ENCODE measurements at places on chromosomes 2 and 18. TPM values are rescaled to one million over a fixed set of nuclear protein-coding genes. Genes with fewer than 3 reads are reported as not detected.

The EFHD1 gene
- total RNA-seq, result 0.42 TPM

The REG1B gene
- not detected for total RNA-seq

The TLX2 gene
- 0.10 TPM for total RNA-seq

The MOGAT1 gene
- not detected for total RNA-seq

The RMC1 gene
- total RNA-seq, result 45.8 TPM

The MEP1B gene
- not detected for total RNA-seq

The DNER gene
- total RNA-seq, result 0.21 TPM

The SP9 gene
- total RNA-seq, result not detected

The RIT2 gene
- total RNA-seq, result not detected

The POTEE gene
- total RNA-seq, result not detected

The CBLN2 gene
- total RNA-seq, result 0.10 TPM

The OTOS gene
- not detected for total RNA-seq

The CCBE1 gene
- total RNA-seq, result under 0.01 TPM

The ASB18 gene
- total RNA-seq, result not detected

The TDRD15 gene
- 0.10 TPM for total RNA-seq

The C2orf92 gene
- total RNA-seq, result 4.5 TPM

The TPO gene
- 0.21 TPM for total RNA-seq

The CHN1 gene
- 3.0 TPM for total RNA-seq

The CD8B2 gene
- 0.73 TPM for total RNA-seq

The UPP2 gene
- total RNA-seq, result not detected

The NAT8 gene
- not detected for total RNA-seq

The DES gene
- 1.3 TPM for total RNA-seq

The AOX1 gene
- total RNA-seq, result not detected

The PDCD1 gene
- 2.0 TPM for total RNA-seq

The SLC14A1 gene
- total RNA-seq, result 2.5 TPM

The STARD6 gene
- not detected for total RNA-seq

The TSGA10 gene
- total RNA-seq, result 14.7 TPM

The CYTIP gene
- total RNA-seq, result 766 TPM

The POMC gene
- 2.3 TPM for total RNA-seq

The CSRNP3 gene
- total RNA-seq, result under 0.01 TPM

The SLC11A1 gene
- total RNA-seq, result 126 TPM

The L3MBTL4 gene
- total RNA-seq, result 3.0 TPM

The ACSL3 gene
- total RNA-seq, result 64.6 TPM

The NYAP2 gene
- 0.10 TPM for total RNA-seq

The NXPH2 gene
- not detected for total RNA-seq

The IL1RL1 gene
- 2.7 TPM for total RNA-seq

The SPEG gene
- total RNA-seq, result 2.4 TPM

The C2orf78 gene
- total RNA-seq, result not detected
